ENCODE measurements at places on chromosomes 16 and 17.

- peak; percentile 25 for DNase-seq
Measured at GRCh38 chr17:50866950-50867362, 802 bp upstream of the TOB1 start.

DNA sequence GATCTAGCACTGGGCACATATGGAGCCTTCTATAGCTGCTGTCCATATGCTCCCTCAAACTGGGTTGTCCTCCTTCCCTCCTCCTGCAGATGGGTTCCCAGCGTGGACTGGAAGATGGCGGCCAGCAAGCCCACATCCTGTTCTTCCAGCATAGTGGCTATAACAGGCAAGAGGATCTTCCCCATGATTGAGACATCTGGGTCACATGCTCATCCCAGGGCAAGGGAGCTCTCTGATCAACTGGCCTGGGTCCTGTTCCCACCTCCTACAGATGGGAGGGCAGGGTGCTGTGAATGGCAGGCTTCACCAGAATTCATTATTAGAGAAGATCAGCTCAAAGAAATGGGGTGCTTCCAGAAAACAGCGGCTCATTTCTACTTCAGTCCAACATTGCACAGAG is 210.2 kb downstream of the PARN start:
- no peak for DNase-seq

DNA sequence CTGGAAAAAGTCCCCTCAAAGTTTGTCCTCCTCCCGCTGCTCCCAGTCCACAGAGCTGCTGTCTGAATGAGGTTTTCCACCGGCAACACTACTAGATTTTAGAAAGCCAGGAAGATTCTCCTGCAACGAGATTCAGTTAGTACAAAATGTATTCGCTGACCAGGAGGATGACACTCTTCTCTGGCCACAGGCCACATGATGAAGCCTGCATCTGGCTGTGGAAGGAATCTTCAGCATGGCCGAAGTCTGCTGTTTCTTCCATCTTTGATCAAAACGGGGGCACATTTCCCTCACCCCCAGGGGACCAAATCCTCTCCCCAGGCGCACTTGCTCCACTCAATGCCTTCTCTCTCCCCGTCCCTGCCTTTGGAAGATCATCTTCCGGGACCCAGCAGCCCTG is 215.8 kb upstream of the NLRP1 start:
- no peak for DNase-seq

DNA sequence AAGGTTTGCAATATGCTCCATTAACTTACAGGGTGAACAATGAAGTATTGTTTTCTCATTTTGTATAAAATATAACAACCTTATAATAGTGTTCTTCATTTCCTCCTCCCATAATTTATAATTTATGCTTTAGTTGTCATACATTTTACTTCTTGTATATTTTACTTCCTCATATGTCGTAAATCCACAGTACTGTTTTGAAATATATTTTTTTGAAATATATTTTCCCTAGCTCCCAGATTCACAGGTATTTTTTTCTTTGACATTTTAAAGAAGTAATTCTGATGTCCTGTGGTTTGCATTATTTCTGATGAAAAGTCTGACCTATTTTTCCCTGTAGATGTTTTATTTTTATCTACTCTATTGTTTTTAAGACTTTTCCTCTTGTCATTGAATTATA is 52.7 kb downstream of the VMP1 start:
- DNase-seq, result no peak

DNA sequence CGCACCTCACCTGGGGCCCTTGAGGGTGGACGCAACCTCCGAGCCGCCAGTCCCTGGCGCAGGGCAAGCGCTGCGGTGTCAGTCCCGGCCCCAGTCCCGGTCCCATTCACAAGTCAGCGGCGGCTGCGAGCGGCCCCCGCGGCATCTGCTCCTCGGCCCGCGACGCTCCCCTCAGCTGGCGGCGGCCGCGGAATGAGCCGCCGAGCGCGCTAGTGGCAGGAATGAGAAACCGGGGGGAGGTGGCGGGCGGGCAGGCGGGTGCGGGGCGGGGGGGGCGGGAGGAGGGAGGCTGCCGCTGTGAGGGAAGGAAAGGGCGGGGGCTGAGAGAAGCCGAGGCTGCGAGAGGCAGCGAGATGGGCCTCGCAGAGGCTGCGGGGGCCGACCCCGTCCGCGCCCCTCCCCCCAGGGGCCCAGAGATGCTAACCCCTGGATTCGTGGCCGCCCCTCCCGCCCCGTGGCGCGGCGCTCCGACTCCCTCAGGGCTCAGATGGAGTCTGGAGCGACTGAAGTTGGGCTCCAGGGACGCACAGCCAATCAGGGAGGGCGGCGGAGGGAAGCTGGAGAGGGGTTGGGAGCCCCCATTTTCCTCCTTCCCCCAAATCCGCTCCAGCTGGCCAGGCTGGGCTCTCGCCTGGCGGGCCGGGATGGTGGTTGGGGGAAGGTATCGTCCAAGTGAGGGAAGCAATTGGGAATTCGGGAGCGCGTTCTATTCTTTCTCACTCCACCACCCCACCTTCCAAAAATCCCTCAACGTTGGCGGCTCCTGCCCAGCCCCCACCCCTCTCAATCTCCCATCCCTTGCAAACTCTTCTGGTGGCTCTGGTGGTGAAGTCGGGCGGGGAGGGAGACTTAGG is at the start of gene CDH11:
TSS of gene CDH11 (minus strand) at position 194 of the 854 bp plus-strand sequence. CDS start 117,194 bp downstream, outside the sequence.
- DNase-seq, result no peak

- DNase-seq, result no peak
Measured at GRCh38 chr17:6508519-6509030, 47.8 kb downstream of the PITPNM3 start.

All from stimulated activated CD8-positive, alpha-beta memory T cell treated with anti-CD3 and anti-CD28 coated beads, Interleukin-4, amount 100 ng/mL, for 4 hours (primary cell).